ENCODE measurements at places on chromosomes 5 and 9. TPM values are rescaled to one million over a fixed set of nuclear protein-coding genes. Genes with fewer than 3 reads are reported as not detected.

The PWWP2A gene
- 13.2 TPM for total RNA-seq

The SLC46A2 gene
- not detected for total RNA-seq

The SLC28A3 gene
- total RNA-seq, result not detected

The CXXC5 gene
- 57.8 TPM for total RNA-seq

The TMEM252 gene
- total RNA-seq, result not detected

The FRMPD1 gene
- total RNA-seq, result not detected
